KBM-7 (cell line): ENCODE measurements at places on chromosomes 4 and X.
A peak's percentile ranks its signal among the peaks of the same experiment; 100 is the strongest.

- peak; percentile 90 for DNase-seq
These were observed 58.5 kb downstream of the ASMT start for GRCh38 chrX:1673337-1673736.

DNA sequence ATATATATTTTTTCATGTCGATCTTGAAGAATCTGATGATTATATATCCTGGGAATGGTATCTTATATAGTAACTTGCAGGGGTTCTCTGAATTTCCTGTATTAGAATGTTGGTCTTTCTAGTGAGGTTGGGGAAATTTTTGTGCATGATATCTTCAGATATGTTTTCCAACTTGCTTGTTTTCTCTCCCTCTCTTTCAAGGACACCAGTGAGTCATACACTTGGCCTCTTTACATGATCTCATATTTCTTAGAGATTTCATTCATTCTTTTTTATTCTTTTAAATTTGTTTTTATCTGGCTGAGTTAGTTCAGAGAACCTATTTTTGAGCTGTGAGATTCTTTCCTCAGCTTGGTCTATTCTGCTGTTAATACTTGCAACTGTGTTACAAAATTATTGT is 27.2 kb upstream of the C4orf17 start:
- no peak for DNase-seq

- peak; percentile 49 for DNase-seq
These were observed 424.2 kb downstream of the PDGFC start for GRCh38 chr4:156547439-156547838.

GRCh38 chr4:99390055-99390454 is 37.5 kb upstream of the ADH1C start:
- DNase-seq = no peak

DNA sequence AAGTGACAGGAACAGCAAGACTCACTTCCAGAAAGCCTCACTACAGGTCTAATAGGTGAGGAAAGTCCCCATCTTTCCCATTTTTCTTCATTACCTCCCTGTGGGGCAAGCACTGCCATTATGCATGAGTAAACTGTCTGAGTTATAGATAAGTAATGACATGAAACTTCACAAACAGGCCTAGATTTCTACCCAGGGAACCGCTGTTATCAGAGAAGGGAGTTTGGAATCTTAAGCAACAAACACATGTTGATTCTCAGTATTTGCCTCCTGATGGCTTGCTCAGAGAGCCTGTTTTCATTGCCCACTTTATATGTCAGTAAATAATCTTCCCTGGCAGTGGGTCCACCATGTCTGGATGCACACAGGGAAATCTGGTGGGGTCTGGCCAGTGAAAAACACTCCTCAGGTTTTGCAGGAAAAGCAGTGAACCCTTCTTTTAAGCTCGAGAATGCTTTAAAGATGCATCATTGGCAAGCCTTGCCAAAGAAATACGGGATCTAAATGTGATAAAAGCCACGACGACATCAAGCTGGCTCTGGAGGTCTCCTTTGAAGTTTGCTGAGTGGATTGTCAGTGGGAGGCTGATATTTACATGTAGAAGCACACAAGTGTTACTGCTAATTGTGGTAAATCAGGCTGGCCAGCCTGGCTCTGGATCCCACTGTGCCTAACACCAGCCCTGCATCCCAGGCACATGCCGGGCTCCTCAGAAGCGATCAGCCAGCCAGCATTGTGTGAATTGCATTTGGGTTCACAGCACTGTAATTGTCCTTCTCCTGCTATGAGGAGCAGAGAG is 25.2 kb downstream of the PDGFRA start:
- DNase-seq = no peak

- DNase-seq = peak; percentile 10
These were observed 42.2 kb downstream of the SMIM10L2A start for GRCh38 chrX:135463937-135464336.

DNA sequence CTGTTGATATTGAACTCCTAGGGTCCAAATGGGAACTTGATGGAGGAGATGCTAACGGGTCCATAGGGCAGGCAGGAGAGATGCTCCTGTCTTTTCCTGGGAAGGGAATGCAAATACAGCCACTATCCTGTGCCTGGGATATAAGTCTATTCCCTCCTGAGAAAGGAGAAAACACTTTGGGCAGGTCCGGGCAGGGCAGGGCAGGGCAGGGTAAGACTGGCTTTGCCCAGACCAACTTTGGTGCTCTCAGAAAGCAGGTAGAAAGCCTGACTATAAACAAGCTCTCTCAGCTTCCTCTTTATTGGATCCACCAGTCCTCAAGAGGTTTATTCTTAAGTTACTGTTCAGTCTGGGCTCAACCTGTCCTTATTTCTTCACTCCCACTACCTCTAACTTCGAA is 232.3 kb downstream of the PTTG2 start:
- no peak for DNase-seq

DNA sequence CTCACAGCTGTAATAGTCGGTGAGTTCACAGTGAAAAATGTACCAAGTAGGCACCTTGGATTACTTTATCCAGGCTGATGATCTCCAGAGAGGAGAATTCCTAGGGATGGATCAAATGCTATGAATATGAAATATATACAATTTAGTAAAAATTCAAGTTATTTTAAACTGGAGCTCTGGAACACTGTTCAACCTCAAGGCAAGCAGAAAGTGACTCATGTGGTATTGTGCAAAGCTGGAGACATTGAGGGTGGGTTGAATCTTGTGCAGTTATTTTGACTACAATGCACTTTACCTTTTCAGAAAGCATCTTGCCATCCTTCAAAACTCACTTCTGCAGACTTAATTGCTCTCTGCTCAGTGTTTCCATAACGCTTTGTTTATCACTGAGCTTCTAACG is 43.4 kb downstream of the OSTC start:
- no peak for DNase-seq

- DNase-seq = no peak
These were observed 256.9 kb downstream of the ADAMTS3 start for GRCh38 chr4:72312032-72312650.

- DNase-seq = no peak
These were observed 91.5 kb upstream of the S100G start for GRCh38 chrX:16558489-16558888.

GRCh38 chrX:115521741-115522140 is 39.2 kb upstream of the PLS3 start:
- DNase-seq = no peak

DNA sequence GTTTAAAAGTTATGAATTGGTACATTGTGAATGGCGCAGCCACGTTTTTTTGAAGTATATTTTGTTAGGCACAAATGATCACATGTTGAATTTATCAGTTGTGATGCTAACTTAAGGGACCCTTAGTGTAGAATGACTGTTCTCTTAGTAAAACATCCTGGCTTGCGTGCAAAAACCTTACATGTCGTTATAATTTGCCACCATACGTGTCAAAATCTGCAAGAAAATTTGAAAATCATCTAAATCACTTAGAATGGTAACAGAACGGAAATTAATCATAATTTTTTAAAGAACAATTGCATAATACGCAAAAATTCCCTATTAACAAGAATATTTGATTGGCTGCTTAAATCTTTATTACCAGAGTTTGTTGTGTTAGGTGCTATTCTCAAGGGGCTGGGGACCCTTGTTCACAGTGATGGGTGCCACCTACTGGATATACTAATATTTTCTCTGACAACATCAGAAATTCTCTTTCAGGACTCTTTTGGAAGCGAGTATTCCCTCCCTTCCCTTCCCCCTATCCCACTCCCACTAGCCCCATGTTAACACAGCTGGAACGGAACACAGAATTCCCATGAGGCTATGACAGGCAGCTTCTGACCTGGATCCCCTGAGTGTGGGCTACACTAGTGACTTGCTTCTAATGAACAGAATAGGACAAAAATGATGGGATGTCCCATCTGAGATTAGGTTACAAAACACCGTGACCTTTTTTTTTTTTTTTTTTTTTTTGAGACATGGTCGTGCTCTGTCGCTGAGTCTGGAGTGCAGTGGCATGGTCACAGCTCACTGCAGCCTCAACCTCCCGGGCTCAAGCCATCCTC is 71.8 kb downstream of the SUPT20HL2 start:
- peak; percentile 62 for DNase-seq

- DNase-seq = peak; percentile 84
These were observed at the start of gene GUCY1A1 for GRCh38 chr4:155666344-155667221. Gene GUCY1A1, plus strand, starts transcription at chr4:155666848. Its CDS starts 30,020 bp downstream, at chr4:155696868.

- no peak for DNase-seq
These were observed at the start of gene CD40LG for GRCh38 chrX:136647677-136648360. Gene CD40LG, plus strand, starts transcription at chrX:136648158. Its CDS starts 91 bp downstream, at chrX:136648249.

- DNase-seq = no peak
These were observed 6.7 kb downstream of the NUP62CL start for GRCh38 chrX:107199491-107199890.

DNA sequence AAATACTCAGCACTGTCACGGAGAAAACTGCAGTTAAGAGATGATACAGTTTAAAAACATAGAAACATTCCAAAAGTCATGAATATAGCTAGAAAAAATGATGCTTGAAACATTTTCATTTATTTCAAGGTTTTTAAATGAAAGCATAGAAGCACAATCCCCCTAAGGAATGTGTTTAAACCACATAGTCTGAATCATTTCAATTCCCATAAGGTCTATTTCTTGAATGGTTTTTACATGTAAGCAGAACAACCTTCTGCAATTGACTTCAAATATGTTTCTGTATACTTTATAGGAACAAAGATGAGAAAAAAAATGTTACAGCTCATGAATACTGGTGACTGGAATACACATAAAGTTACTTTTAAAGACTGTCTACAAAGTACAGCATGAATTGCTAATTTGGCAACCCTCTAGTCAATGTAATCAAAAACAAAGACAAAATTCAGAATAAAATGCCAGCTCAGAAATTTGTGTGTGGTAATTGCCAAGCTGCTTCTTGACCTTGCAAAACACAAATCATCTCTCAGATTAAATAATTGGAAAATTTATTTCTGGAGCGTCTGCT is 886.4 kb upstream of the ADGRL3 start:
- DNase-seq = no peak

DNA sequence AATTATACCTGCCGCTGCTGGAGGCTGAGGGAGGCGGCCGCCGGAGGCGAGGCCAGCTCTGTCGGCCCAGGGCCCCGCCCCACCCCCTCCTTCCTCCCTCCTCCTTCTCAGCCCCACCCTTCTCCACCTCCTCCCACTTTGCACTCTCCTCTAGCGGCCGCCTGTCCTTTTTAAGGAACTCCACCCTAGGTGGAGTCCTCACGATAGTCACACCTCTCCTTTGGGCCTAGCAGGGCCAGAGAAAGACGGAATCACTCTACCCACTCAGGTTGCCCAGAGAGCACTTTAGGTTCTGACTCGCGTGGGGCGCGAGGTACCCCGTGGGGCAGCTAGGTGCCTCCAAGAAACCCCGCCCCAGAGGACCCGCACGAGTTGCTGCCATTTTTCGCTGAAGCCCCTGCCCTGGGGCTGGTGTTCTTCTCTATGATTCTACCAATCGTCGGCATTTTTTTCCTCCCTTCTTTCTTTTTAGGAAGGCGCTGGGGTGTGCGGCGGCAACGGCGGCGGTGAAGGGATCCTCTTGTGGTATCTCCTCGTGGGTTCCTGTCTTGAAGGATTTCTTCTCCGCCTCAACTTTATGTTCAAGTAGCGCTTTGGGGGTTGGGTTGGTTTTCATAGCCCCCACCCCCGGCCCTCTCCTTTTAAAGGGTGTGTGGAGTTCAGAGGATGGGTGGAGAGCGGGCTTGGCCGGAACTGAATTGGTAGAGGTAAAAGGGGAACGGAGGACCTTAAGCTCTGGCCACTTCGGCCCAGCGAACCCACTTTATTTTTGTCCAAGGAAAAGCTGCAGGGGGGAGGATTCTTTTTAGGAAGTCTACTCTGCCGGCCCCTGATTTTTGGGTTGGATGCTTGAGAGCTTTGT is at the start of gene KLF8:
Gene KLF8, plus strand, starts transcription at position 136 of the 862 bp plus-strand sequence. CDS start 979 bp downstream, outside the sequence.
- peak; percentile 9 for DNase-seq

DNA sequence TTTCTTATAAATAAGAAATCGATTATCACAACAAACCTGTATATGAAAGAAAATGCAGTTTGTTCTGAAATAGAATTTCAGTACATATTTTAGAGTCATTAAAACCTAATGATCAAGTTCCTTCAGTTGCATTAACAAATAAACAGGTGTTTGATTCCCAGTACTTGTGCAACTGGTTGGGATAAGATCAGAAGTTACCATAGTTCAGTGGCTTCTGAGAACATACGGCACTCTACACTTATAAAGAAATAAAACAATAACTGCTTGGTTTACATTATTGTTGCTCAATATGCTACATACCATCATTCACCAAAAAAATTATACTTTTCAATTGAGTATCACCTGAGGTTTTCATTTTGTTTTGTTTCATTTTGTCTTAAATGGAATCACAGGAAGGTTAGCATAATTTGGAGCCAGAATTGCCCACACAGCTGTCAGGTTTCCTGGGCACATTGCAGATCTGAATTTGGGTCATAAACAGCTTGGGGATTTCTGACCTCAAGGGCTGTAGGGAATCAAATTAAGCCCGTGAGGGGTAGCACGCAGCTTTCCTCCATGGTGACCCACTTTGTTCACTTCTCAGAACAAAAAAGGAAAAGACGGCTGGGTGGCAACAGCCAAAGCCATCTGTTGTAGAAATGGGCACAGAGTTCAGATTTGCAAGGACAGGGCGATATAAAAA is 14.9 kb upstream of the CCNG2 start:
- DNase-seq = no peak

- DNase-seq = peak; percentile 91
These were observed 55.0 kb upstream of the BMP2K start for GRCh38 chr4:78720994-78721677.

DNA sequence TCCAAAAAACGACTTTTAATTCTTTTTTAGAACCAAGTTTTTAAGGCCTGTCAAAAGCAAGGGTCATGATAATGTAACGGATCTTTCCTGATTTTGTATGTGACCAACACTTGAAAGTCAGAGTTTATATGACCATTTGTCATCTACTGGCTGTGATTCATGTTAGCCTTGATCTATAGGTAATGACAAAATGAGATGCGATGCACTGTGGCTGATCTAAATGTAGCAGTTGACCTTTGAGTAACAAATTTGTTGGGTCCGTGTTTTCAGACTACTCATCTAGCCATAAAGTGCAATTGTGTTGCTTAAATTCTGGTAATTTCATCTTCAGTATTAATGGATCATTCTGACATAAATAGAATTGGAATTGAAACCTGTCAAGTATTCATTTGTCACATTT is 202.5 kb downstream of the PCDH7 start:
- DNase-seq = no peak

GRCh38 chr4:100981447-100982204 is 365.7 kb downstream of the PPP3CA start:
- peak; percentile 69 for DNase-seq

- no peak for DNase-seq
These were observed 4.9 kb upstream of the NAA11 start for GRCh38 chr4:79330720-79331119.

DNA sequence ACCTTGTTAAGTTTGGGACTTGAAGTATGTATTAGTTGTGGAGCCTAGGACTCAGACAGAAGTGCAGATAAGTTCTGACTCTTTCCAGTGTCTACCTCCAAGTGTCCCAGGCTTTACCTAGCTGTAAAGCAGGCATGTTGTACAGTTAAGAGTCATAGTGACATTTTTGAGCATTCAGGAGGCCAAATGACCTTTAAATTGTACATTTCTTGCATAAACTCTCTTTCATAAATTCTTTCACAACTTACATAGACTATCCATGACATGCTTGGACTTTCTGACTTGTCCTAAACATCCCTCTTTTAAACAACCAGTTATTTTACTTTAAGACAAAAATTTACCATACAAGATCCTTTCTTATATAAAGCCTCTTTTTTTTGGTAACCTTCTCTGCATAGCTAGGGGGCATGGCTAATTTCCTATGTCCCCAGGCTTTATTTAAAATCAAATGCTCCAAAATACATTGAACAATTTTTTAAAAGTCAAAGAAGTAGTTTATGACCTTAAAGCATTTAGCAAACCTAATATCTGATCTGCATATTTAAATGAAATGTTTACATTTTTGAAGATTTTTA is 40.1 kb upstream of the UGT8 start:
- DNase-seq = peak; percentile 16
